Stimulated activated CD8-positive, alpha-beta memory T cell treated with anti-CD3 and anti-CD28 coated beads, Interleukin-15, amount 100 ng/mL, for 1 hour (primary cell): ENCODE measurements at places on chromosomes 3 and 15.

- DNase-seq, result no peak
Observed at GRCh38 chr15:73569361-73569760, 63.8 kb downstream of the NPTN start.

GRCh38 chr3:181487236-181487978 lies 224.3 kb upstream of the SOX2 start:
- no peak for DNase-seq

DNA sequence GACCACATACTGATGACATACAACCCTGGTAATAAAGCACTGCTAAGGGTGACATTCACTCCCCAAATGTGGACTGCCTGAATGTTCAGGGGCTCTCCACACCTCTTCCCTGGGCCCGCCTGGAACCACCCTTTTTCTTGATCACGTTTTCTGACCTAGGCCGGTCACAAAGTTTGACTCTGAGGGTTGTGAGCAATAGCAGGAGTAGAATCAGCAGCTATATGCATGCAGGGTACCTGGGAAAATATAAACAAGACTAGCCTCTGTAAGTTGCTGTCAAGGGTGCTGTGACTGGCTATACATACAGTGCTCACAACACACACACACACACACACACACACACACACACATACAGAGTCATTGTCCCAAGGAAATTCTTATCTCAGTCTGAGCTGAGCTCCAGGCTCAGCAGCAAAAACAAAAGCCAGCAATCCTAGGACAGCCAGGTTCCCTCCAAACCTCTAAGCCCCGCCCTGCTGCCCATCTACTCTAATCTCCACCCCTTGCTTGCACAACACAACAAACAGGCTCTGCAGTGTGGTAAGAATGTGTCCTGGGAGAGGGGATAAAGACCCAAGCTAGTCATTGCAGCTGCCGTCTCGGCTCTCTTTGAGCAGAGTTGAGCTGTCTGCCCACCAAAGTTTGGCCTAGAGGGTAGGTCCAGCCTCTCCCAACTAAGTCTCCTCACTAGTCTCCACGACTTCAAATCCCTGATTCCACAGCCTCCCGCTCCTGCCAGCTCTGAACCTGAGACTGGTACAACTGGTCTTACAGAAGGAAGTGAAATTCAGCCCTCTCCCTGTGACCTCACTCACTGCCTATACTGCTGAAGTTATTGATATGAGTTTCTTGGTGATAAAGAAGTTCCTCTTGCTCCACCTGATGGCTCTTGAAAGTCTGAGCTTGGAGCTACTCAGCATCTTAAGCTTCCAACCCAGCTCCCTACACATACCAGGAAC lies 2.2 kb downstream of the BMF start:
- DNase-seq, result no peak

GRCh38 chr15:68259883-68260282 lies 17.7 kb upstream of the FEM1B start:
- DNase-seq, result no peak

GRCh38 chr3:176794406-176794805 lies 402.9 kb downstream of the TBL1XR1 start:
- no peak for DNase-seq

DNA sequence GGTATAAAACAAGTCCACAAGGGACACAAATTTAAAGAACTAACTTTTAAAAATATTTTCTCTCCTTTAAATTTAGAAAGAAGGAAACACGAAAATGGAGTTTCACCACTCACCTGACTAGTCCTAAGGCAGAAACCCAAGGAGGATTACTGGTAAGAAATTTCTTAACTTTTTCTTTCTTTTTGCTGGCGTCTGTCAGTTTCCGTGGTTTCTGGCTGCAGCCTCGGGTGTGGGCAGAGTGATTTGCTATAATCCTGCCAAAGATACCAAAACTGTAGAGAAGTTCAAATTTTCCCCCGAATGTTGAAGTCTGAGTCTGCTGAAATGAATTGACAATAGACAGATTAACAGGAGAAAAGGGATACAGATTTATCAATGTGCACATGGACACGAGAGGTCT lies 843.6 kb upstream of the ALCAM start:
- DNase-seq, result no peak

DNA sequence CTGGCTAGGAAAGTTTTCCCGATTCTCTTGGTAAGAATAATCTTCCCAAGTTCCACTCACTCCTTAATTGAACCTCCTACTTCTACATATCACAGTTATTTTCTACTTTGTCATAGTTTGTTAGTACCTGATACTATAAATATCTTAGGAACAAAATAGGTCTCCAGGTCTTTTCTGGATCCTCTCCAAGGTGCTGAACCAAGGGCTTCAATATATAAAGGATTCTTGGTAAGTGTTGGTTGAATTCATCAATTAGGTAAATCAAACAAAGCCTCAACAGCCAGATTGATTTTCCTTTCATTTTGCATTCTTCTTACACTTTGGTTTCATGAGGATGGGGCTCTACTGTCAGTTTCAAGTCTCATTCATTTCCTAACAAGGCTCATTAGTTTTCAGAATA lies 27.6 kb upstream of the RTP4 start:
- DNase-seq, result no peak

DNA sequence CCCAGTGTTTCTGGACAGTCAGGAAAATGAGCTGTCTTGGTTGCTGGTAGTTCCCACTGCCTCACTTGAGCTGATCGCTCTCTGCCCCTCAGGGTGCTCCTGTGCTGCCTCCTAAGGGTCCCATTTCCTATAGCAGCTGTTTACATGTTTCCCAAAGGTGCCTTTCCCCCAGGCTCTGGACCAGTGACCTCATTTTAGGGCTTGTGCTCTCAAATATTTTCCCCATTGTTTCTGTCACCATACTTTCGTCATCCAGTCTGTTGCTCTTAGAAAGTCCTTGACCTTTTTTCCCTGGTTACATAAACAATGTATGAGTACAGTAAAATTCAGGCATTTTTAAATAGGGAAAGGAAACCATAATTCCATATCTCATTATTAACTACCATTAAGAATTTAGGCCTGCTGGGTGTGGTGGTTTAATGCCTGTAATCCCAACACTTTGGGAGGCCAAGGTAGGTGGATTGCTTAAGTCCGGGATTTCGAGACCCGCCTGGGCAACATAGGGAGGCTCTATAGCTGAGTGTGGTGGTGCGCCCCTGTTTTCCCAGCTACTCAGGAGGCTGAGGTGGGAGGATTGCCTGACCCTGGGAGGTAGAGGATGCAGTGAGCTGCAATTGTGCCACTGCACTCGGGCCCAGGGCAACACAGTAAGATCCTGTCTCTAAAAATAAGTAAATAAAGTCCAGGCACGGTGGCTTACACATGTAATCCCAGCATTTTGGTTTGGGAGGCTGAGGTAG lies 11.7 kb downstream of the RAD54L2 start:
- DNase-seq, result no peak

DNA sequence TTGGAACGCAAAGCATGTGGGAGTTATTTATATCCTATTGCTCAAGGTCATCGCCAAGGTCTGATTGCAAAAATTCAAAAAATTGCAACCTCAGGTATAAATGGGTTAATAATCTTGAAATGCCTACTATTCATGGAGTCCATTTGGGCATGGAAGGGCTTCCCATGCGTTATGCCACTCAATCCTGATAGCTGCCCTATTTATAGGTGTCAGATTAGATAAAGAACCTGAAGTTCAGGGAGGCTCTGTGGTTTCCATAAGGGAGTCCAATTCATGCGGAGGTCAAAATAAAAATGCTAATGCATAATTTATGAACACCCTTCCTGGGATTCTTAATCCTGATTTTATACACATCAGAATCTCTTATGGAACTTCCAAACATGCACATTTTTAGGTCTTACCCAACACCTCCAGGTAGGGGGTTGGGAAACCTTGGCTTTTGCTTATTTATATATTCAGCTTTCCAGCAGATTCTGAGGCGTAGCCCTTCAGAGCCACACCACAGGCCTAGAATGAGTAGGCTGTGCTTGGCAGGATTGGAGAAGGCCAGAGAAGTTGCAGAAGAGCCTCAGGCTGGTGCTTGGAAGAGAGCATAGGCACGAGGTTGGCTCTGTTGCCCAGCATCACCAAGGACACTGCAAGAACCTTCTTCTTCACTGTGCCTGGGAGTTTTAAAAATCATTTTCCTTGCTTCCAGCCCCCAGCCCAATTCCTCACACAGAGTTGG lies 324.4 kb upstream of the CFAP20DC start:
- no peak for DNase-seq

- no peak for DNase-seq
Observed at GRCh38 chr15:30885814-30886213, 17.9 kb upstream of the FAN1 start.

DNA sequence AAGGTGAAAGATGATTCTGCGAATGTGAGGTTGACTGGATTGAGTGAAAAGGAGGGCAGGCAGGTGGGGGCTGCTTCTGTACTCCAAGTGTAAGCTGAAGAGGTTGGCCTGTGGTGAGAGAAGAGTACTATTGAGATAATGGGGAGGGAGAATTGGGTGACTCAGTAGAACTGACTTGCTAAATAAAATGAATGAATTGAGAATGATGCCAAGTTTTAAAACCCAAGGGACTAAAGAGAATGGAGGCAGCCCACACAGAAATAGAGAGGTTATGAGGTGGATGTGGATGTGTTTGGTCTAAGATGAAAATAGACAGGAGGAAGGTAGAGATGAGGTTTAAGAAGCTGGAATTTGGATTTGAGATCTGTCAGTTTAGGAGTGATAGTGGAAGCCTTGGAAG lies 5.9 kb downstream of the MME start:
- no peak for DNase-seq

DNA sequence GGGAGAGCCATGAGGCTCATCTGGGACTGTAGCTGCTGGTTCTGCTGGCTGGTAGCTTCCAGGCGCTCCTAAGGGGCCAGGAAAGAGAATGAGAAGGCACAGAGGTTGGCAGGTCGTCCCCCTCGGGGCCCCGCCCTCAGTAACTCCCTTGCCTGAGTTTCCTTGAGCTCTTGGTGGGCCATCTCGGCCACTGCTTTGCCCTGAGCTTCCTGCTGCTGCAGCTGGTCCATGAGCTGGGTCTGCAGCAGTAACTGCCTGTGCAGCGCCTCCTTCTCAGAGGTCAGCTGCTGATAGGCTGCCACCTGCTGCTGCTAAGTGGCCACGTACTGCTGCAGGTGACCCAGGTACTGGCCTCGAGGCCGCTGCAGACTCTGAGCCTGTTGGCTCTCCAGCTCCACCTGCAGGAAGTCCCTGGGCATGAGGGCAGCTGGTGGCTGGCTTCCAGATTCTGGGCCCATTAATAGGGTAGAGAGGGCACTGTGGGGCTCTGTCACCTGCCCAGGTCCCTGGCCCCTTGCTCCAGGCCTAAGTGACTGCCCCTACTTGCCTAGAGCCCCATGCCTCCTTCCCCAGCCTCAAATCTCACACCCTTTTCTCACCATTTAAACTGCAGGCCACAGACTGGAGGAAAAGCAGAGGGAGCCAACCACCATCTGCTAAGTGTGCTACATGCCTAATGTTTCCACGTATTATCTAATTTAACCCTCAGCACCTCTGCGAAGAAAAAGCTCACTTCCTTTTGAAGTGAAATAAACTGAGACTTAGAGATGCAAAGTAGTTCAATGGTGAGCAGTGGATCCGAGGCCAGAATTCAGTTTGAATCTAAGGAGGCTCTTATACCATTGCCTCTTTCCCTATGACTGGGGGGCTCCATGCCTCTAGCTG lies 10.8 kb upstream of the VPS33B start:
- peak; percentile 25 for DNase-seq

- DNase-seq, result no peak
Observed at GRCh38 chr3:142035308-142035922, 113.9 kb downstream of the TFDP2 start.

DNA sequence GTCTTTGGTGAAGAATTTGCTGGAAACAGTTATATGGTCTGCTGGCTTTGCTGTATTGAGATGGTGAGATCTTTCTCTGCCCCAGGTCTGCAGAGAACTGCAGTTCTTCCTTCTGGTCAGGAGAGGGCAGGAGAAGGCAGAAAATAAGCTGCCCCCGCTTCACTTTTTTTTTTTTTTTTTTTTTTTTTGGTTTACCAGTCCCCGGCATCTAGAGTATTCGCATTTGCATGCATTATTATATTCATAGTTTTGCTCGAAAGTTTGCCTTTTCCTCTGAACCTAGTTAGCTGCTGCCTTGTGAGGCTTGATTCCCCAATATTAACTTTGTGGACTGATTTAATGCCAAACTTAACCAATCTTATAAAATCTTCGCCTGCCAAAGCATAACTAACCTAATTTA lies 10.6 kb upstream of the PARL start:
- DNase-seq, result no peak

- DNase-seq, result no peak
Observed at GRCh38 chr3:171049861-171050444, 23.4 kb upstream of the SLC2A2 start.

GRCh38 chr3:33145901-33146580 lies 32.2 kb downstream of the CRTAP start:
- no peak for DNase-seq

DNA sequence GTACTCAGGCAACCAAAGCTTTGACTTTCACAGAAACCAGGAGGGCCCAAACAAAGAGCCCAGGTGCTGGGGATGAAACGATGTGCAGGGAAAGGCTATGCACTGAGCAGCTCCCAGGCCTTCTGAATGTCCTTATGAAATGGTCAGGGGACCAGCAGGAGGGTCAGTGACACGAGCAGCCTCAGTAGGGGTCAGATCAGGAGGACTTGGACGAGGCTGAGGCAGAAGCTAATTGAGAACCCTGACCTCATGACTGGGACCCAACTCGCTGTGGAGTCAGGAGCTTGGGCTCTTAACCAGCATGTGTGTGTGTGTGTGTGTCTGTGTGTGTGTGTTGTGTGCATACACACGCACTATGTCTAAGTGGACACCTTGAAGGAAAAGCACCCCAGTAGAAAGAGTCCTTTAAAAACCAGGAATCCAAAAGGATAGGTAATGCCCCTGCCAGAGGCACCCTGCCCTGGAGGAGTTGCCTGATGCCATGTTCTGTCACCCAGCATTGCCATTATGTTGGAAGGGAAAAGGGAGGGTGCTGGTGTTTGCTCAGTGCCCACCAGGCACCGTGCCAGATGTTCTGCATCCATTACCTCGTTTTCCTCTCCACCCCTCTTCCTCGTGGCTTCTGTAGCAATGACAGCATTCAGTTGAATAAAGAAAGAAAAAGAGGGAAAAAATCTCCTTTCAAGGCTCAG lies 50.9 kb downstream of the CORO2B start:
- no peak for DNase-seq

GRCh38 chr3:52005571-52005986 lies 9.9 kb upstream of the RPL29 start:
- DNase-seq, result no peak

GRCh38 chr3:177448987-177449359 lies 251.7 kb upstream of the TBL1XR1 start:
- DNase-seq, result no peak

DNA sequence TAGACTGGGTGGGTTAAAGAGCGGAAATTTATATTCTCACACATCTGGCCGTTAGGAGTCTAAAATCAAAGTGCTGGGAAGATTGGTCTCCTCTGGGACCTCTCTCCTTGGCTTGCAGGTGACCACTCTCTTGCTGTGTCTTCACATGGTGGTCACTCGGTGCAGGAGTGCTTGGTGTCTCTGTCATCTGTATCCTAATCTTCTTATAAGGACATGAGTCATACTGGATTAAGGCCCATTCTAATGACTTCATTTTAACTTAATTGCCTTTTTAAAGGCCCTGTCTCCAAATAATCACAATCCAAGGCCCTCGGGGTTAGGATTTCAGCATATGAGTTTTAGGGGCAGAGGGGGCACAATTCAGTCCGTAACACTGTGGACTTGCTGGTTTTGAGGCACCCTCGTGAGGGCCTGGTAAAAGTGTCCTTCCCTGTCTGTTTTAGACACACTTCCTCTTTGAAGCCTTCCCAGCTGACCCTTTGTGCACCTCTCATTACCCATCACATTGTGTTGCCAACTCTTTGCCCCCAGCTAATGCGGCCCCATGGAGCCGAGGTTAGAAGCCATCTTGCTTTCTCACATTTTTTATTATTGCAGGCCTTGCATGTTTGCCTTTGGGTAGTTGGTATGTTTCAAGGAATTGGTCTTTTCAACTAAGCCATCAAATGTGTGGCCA lies 3.2 kb downstream of the XYLB start:
- DNase-seq, result no peak
